Calu3 (cell line): ENCODE measurements at places on chromosomes 11 and 22. TPM values are rescaled to one million over a fixed set of nuclear protein-coding genes. Genes with fewer than 3 reads are reported as not detected.
A peak's percentile ranks its signal among the peaks of the same experiment; 100 is the strongest.

GRCh38 chr11:48040830-48041444, 60.6 kb downstream of the PTPRJ start:
- peaks cover 16% of the 10 kb centered on the region for H3K4me1 ChIP-seq
- DNase-seq, result no peak
- no peaks in the 10 kb centered on the region for H3K27me3 ChIP-seq
- H3K27ac ChIP-seq, result no peak overlapping the region

- H3K4me3 ChIP-seq, result no peak overlapping the region
- no peaks in the 10 kb centered on the region for H3K4me1 ChIP-seq
- H3K27ac ChIP-seq, result no peak overlapping the region
- DNase-seq, result no peak
- peaks cover 10% of the 10 kb centered on the region for H3K36me3 ChIP-seq
- no peaks in the 10 kb centered on the region for H3K27me3 ChIP-seq
Measured at GRCh38 chr11:74611369-74611861, 19.0 kb downstream of the POLD3 start.

GRCh38 chr11:15750535-15751308, 605.6 kb downstream of the SOX6 start:
- no peaks in the 10 kb centered on the region for H3K27me3 ChIP-seq
- H3K4me1 ChIP-seq, result peaks cover 4% of the 10 kb centered on the region
- no peak for DNase-seq
- H3K36me3 ChIP-seq, result no peaks in the 10 kb centered on the region

GRCh38 chr22:45977003-45977411, at the start of gene WNT7B:
WNT7B (minus strand) TSS chr22:45977162; CDS start chr22:45976754, 408 bp downstream.
- no peak within 1 kb of the TSS for H3K27ac ChIP-seq
- H3K27me3 ChIP-seq, result no peaks in the 10 kb centered on the region
- no peak within 1 kb of the TSS for H3K4me3 ChIP-seq

DNA sequence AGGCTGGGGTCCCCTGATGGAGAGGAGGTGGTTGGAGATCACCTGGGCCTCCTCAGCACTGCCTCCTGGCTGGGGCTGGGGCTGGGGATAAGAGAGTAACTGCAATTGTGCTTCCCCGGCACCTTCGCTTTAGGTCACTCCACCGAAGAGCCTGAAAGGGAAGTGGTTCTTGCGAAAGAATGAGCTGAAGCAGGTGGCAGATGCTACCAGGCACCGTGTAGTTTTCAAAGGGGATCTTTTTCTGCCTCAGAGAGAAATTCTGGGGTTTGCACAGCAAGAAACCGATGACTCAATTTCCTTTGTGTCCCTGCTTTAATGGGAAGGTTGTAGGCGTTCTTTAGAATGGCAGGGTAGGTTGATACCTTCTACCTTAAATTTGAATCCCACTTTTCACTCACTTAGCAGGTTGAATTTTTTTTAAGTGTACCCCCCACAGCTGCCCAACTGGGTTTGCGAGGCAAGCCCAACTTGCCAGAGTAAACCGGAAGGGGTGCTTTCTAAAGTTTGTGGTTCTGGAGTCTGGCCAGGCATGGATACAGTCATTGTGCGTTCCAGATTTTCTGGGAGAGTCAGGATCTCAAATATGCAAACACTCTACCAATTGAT, 5.3 kb downstream of the CD44 start:
- peak overlapping the region; percentile 84 for H3K27ac ChIP-seq
- H3K36me3 ChIP-seq, result peaks cover 84% of the 10 kb centered on the region
- peaks cover 60% of the 10 kb centered on the region for H3K4me1 ChIP-seq
- no peaks in the 10 kb centered on the region for H3K27me3 ChIP-seq
- H3K4me3 ChIP-seq, result peak overlapping the region; percentile 87

DNA sequence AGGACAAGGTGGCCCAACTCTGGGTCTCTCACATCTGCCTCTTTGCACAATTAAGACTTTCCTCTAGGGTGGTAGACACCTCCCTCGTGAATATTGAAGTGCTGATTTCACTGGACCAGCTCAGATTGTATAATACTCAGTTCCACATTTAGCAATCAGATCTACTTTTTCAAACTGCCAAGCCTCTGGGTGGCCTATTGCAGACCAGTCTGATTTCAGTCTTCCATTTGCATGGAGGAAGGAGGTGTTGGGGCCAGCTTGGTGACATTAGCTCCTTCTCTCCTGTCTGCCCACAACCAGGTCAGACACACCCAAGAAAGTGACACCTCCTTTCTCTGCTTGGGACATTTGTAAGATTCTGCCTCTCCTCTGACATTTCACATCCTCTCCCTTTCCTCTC, 78.2 kb downstream of the PPFIBP2 start:
- no peak overlapping the region for H3K4me3 ChIP-seq
- H3K27me3 ChIP-seq, result no peaks in the 10 kb centered on the region
- H3K36me3 ChIP-seq, result peaks cover 1% of the 10 kb centered on the region
- H3K4me1 ChIP-seq, result peaks cover 41% of the 10 kb centered on the region
- H3K27ac ChIP-seq, result no peak overlapping the region

- H3K4me3 ChIP-seq, result no peak overlapping the region
- H3K36me3 ChIP-seq, result peaks cover 5% of the 10 kb centered on the region
- no peak overlapping the region for H3K27ac ChIP-seq
- peak; percentile 33 for DNase-seq
- H3K4me1 ChIP-seq, result peaks cover 11% of the 10 kb centered on the region
- H3K27me3 ChIP-seq, result no peaks in the 10 kb centered on the region
Measured at GRCh38 chr11:102794382-102794781, 3.6 kb downstream of the MMP1 start.

DNA sequence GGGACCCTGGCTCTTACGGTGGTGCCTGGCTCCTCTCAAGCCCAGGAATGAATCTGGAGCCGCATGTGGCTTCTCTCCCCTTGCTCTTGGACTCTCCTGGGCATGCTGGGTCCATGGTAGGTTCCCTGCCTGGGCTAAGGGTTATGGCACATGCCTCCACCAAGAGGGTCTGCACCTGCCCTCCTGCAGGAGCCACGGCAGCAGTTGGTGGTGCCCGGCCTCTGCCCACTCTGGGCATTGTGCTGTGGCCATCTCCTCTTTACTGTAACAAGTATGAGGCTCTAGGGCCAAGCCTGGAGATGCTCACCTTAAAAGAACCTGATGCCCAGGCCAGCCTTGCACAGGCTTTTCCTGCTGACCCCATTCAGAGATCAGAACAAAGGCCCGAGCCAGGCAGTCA, 104.0 kb upstream of the PITPNB start:
- no peak overlapping the region for H3K4me3 ChIP-seq
- no peak overlapping the region for H3K27ac ChIP-seq
- DNase-seq, result no peak
- H3K27me3 ChIP-seq, result peaks cover 46% of the 10 kb centered on the region

DNA sequence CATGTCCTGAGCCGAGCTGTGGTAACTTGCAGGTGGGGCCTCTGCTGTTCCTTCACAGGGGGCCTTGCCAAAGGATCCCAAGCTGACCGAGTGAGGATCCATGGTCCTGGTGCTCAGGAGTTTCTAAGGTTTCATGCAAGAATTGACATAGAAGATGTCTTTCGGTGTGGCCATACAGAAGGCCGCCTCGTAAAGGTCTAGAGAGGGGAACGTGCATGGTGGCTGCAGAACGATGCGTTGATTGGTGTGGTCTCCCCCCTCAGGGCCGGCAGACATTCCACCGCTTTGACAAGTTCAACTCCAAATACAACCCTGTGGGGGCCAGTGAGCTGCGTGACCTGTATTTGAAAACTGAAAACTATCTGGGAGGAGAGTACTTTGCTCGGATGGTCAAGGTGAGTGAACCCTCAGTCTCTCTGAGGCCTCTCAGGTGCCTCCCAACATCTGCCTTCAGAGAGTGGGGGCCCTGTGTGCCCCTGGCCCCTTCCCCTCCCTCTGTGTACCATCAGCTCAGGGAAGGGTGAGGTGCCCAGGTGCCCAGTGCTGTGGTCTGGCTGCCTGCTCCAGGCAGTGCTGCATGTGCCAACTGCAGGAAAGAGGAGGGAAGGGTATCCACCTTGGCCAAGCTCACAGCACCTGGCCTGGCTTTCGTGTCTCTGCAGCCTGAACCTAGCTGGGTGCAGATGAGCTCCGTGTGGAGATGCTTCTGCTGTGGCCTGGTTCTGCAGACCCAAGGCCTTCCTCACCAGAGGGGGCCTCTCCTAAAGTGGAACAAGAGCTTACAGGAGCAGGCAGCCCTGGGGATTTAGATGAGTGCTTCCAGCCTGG, 39.8 kb downstream of the AMPD3 start:
- peaks cover 6% of the 10 kb centered on the region for H3K36me3 ChIP-seq
- H3K27ac ChIP-seq, result no peak overlapping the region
- H3K27me3 ChIP-seq, result no peaks in the 10 kb centered on the region
- DNase-seq, result no peak

GRCh38 chr11:32184723-32185376, 94.0 kb downstream of the RCN1 start:
- H3K36me3 ChIP-seq, result peaks cover 4% of the 10 kb centered on the region
- no peaks in the 10 kb centered on the region for H3K4me1 ChIP-seq
- peaks cover 84% of the 10 kb centered on the region for H3K27me3 ChIP-seq
- no peak overlapping the region for H3K4me3 ChIP-seq

GRCh38 chr11:27757953-27758352, 57.7 kb upstream of the BDNF start:
- no peak overlapping the region for H3K4me3 ChIP-seq
- DNase-seq, result no peak
- H3K27me3 ChIP-seq, result no peaks in the 10 kb centered on the region
- no peak overlapping the region for H3K27ac ChIP-seq
- H3K36me3 ChIP-seq, result no peaks in the 10 kb centered on the region

The OR51I1 gene
- not detected in 2 replicates for total RNA-seq

DNA sequence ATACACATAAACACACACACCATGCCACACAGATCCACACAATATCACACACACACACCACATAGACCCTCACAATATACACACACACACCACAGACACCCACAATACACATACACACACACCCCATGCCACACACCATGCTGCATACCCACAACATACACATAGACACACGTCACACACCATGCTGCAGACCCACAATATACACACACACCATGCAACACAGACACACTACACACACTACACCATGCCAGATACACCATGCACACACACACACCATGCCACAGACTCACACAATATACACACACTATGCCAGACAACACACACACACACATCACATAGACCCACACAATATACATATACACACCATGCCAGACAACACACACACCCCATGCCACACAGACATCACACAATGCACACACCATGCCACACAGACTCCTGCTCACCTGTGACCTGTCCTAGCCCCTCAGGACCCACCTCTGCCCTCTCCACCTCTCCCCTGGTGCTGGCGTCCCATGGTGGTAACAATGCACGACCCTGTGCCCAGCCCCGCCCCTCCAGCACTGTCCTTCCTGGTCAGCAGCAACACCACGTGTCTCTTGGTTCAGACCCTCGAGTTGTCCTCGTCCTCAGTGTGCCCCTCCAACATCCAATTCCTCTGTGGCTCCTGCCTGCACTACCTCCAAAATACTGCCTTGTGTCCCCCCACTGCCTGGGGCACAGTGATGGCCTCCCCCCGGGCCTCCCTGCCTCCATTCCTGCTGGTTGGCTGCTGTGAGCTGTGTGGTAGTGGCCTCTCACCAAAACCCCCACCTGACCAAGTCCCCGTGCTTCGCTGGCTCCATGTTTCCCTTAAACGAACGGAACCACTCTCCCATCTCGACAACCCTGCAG, 23.7 kb upstream of the RFPL3 start:
- no peak overlapping the region for H3K27ac ChIP-seq
- H3K4me1 ChIP-seq, result no peaks in the 10 kb centered on the region
- no peaks in the 10 kb centered on the region for H3K36me3 ChIP-seq
- no peak overlapping the region for H3K4me3 ChIP-seq
- peaks cover 88% of the 10 kb centered on the region for H3K27me3 ChIP-seq
- no peak for DNase-seq

DNA sequence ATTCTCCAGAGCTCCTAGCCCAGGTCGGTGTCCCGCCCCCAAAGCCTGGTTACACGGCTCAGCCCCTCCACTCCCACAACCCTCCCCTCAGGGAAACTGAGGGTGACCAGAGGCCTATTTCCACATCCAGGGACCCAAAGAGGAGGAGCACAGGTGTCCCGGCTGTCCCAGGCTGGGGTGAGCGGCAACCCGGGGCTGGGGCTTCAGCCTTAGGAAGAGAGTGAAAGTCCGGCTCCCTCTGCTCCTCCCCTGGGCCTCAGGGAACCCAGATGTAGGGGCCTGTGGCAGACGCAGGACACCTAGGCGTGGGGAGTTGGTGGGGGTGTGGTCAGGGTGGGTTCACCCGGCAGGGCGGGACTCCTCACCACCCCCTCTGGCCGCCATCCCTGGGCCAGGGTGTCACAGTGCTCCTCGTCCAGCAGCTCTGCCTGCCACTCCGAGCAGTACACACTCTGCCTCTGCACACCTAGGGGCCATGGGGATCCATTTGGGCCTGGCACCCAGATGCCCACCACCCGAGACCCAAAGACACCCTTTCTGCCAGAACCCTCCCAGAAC, 63.1 kb downstream of the ARFGAP3 start:
- H3K36me3 ChIP-seq, result peaks cover 30% of the 10 kb centered on the region
- H3K4me1 ChIP-seq, result no peaks in the 10 kb centered on the region
- no peaks in the 10 kb centered on the region for H3K27me3 ChIP-seq
- H3K4me3 ChIP-seq, result no peak overlapping the region

The C11orf16 gene
- total RNA-seq, result not detected in 2 replicates

DNA sequence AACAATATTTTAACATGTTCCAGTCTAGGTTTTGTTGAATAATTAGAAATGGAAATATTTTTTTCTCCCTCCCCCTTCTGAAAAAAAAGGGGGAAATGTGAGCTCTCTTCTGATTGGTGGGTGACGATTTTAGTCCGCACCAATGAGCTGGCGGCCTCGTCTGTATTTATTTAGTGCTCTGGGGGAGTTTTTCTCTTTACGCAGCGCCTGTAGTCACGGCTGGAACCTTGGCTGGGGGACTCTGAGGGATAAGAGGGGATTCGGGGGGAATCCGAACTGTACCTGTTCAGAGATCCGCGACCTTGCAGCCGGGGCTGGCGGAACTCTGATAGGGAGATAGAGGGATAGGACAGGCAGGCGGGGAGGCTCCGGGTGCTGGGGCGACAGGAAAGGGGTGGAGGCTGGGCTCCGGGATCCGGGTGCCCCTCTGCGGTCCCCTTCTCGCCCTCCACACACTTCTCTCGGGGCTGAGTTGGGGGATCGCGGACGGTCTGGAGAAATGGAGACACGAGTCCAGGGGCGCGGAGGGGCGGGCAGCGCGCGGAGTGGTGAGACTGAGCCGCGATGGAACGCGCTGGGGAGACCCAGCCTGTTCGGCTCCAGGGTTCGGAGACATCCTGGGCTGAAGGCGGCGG, 99.7 kb upstream of the HSD17B12 start:
- H3K27ac ChIP-seq, result no peak overlapping the region
- H3K36me3 ChIP-seq, result peaks cover 16% of the 10 kb centered on the region
- DNase-seq, result no peak
- H3K4me3 ChIP-seq, result no peak overlapping the region
- peaks cover 97% of the 10 kb centered on the region for H3K27me3 ChIP-seq
